COLO829 (cell line): ENCODE measurements at places on chromosomes 12 and 14.

- no peak for DNase-seq
These were observed 9.8 kb upstream of the RMST start for GRCh38 chr12:97452839-97453238.

DNA sequence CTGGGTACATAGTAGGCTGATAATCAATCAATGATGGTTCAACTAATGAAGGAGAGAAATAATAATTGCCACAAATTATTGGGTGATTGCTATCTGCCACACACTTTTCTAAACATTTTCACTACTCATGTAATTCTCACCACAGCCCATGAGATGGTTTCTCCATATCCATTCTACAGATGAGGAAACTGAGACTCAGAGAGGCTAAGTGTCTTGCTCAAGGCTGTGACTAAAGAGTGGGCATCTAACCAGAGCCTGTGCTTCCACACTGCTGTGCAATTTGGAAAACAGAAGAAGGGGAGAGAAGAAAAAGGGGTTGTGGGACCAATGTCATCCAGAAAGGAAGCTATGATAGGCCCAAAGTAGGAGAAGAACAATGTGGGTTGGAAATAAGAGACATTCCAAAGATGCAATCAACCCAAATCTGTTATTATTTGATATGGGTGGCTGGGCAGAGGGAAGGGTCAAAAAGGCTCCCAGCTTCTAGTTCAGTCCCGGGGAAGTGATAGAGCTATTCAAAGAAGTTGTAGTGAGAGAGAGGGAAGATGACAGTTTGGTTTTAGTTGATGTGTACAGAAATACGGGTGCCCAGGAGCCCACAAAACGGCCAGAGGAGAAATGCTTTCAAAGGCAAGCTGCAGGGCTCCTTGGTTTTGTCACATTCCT lies 483 bp upstream of the NR1H4 start:
- DNase-seq = no peak

DNA sequence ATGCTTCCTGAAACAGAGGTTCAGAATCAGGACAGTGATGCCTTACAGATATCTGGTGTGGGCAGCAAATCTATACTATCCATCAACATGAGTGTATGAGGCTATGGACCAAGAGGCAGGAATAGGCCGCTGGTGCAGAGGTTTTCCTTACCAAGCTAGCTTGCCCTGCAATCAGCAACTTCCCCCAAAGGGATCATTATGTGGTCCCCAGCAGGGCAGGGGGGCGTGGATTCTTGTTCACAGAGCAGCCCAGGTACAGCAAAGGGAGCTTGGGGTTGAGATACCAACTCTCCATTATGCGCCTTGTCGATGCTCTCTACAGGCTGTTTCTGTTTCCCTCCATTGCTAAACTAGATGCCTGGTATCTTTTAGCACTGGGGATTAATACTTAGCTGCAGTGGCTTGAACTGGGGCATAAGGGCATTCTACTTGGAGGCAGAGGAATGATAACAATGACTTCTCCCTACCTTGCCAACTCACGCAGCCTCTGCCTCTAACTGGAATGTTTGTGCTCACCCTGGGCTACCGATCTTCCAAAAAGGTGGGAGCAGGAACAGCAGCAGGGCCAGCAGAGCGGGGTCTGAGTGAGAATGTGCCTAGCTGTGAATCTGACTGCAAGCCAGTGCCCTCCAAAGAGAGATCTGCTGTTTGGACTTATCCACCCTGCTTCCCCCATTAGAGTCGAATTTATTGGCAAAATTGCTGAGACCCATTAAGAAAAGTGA lies 10.3 kb upstream of the KRT1 start:
- no peak for DNase-seq

DNA sequence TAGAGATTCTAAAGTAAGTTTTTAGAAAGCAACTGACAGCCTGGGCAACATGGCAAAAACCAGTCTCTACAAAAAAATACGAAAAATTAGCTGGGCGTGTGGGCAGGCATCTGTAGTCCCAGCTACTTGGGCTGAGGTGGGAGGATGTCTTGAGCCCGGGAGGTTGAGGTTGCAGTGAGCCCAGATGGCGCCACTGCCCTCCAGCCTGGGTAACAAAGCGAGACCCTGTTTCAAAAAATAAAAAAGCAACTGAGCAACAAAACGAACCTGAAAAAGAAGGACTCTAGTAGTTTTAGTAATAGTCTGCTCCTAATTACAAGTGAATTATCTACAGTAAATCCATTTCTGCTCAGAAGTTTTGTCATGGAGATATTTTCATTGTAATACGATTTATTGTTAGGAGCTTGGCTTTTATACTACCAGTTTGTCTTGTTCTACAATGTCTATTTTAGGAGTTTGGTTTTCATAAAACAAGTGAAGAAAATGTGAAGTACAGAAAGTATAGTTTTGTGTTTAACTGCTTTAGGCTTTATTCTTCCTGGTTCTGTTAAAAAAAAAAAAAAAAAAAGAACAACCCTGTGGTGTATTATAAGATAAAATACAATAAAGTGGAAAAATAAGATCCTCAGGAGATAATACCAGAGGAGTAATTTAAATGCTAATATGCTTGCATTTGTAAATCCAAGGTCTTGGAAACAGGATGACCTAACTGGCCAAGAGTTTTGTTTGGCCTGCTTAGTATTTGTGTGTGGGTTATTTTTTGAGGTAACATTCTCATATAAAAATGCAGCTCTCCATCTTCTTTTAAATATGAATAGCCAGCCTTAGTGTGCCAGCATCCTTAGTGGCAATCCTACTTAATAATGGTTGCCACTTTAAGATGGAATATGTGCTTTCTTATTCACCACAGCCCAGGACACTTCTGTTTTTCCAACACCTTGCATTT lies 2.8 kb downstream of the TMX1 start:
- DNase-seq = no peak

GRCh38 chr12:106766393-106766826 lies 8.1 kb upstream of the RIC8B start:
- no peak for DNase-seq

DNA sequence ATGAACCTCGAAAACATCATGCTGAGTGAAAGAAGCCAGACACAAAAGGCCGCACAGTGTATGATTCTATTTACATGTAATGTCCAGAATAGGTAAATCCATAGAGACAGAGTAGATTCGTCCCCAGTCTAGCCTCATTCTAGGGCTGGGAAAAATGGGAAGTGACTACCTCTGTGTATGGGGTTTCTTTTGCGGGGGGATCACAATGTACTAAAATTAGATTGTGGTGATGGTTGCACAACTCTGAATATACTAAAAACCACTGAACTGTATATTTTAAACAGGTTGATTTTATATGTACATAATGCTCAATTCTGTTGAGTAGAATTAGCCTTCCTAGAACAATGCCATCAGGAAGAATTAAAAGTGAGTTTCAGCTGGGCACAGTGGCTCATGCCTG lies 6.3 kb upstream of the RILPL2 start:
- no peak for DNase-seq

GRCh38 chr12:3170423-3171194 lies 93.4 kb downstream of the TSPAN9 start:
- no peak for DNase-seq

DNA sequence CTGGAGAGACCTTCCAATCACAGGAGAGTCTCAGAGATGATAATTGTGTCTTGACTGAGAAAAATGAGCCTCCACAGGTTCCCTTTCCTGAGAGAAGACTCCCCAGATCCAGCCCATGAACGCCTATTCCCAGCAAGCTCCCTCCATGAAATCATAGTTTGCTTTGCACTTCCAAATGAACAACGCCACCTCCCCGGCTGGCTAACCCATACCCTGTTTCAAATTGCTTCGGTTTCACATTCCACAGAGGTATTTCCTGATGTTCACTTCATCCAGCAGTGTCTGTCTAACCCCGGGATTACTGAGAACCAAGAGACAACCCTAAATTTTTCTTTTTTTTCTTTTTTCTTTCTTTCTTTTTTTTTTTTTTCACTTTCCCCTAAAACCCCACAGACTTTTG lies 124.1 kb upstream of the RFLNA start:
- no peak for DNase-seq

GRCh38 chr14:92677955-92678354 lies 70.5 kb downstream of the LGMN start:
- no peak for DNase-seq

GRCh38 chr12:42342028-42342427 lies 16.1 kb downstream of the PPHLN1 start:
- DNase-seq = no peak
